ENCODE measurements at places on chromosomes 6 and 20.

GRCh38 chr6:1633366-1634021 is 23.8 kb downstream of the FOXC1 start:
- DNase-seq: no peak

GRCh38 chr20:64006490-64006889 is 25.6 kb downstream of the PRPF6 start:
- no peak for DNase-seq

GRCh38 chr6:110615722-110616121 is 139.3 kb upstream of the SLC22A16 start:
- no peak for DNase-seq

DNA sequence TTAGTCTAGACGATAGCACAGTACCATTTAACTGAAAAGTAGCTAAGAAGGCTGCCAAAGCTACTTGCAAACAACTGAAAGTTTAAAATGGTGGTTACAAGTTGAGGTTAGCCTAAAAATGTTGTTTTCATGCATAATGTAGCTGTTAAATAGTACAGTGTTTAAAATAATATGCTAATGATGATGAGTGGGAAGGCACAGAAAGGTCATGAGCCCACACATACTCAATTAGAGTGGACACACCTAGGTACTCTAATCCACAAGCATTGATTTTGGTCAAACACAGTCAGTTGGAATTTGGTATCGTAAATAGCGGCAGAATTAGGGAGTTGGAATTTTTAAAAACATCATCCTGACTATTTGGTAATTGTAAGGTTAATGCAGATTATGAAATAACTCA is 7.0 kb downstream of the TXLNB start:
- no peak for DNase-seq

DNA sequence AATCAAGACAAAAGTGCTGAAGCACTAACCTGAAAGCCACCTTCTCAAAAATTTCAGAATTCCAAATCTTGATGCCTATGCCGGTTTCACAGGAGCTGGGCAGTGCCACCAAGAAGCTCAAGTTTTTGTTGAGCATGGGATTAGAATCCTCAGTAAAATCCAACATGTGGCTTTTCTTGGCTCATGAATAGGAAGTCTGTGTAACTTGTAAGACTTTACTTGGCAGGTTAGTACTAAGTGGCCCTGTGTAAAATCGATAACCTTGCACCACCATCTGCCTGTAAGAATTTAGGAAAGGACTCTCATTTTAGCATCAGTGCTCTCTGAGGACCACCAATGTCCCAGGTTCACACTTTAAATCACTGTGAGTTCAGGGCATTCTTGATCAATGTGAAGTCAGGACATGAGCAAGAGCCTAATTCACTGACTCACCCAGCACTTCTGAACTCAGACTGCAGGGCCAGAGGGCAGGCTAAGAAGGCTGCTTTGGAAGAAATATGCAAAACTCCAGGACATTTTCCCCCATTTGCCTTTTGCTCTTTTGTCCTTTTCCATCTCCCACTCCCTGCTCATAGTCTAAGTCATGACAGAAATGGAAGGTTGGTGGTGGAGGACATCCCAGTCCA is 113.2 kb downstream of the EDN1 start:
- no peak for DNase-seq

DNA sequence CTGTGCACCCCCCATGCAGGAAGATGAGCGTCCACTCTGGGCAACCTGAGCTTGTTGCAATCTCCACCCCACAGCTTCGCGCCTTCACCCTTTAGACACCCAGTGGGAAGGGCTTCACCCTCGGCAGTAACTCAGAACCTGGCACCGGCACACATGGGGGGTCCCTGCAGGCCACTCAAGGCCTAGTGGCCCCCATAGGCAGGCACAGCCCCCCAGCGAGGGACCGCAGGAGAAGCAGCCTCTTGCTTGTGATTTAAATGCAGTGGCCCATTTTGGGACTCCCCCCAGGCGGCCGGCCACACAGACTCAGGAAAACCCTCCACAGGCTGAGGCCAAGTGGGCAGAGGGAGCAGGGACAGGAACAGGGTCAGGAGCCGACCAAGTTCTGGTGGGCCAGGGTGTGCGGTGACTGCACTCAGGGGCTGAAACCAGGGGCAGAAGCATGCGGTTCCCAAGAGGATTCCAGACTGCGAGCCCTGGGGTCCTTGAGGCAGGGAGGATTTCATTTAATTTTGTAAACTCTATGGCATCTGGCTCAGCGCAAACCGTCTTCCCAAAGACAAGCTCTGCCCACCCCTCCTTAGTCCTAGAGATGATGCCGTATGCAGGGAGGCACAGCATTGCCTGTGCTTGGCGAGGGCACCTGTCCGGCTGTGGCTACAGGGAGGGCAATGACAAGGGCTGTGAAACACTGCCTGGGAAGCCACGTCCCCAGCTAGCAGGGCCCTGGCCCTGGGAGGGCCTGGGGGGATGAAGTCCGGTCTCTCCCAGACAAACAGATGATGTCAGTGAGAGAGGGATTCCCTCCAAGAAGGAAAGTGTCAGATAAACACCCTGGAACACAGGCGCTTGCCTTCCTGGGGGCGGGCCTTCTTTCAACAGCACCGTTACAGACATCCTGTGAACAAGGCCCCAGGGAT is 52.9 kb upstream of the GPR31 start:
- DNase-seq: no peak

DNA sequence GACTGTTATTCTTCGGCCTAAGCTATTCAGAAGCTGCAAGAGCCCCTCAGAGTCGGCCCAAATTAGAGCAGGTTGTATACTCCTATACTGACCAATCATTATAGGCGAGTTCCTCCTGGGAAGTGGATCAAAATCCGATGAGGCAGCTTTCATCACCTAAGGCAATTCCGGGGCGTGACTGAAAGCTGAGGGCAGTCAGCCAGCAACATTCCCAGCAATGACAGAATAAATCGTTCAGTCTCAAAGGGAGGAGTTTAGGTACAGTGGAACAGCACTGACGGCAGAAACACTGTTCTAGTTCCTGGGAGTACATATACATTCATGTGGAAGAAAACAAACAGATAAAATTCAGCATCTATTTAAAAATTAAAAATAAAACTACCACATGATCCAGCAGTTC is 10.8 kb downstream of the HLA-DQB2 start:
- no peak for DNase-seq

- DNase-seq: no peak
Measured at GRCh38 chr6:40689185-40689584, 102.0 kb upstream of the LRFN2 start.

DNA sequence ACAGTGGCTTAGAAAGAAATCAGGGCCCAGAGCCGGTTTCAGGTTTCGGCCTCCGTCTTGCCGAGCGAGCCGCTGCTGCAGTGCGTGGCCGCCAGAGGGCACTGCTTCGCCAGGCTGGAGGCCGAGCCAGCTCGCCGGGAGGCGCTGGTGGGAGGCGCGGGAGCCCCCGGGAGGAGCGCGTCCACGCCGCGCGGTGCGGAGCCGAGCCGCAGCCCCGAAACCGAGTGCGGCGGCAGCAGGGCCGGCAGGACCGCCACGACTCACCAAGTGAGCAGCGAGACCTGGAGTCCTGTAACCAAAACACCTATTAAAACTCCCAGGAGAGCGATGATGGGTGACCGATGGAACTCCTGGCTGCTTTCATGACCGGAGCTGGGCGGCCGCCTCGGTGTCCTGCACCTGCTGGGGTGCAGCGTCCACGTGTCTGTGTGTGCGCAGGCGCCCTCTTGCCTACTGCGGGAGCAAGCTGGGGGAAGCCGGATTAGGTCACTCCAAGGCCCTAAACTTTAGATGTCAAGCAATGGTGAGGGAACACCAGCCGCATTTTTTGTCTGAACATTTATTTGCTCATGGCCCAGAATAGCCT is 186.9 kb upstream of the UST start:
- DNase-seq: peak; percentile 17

DNA sequence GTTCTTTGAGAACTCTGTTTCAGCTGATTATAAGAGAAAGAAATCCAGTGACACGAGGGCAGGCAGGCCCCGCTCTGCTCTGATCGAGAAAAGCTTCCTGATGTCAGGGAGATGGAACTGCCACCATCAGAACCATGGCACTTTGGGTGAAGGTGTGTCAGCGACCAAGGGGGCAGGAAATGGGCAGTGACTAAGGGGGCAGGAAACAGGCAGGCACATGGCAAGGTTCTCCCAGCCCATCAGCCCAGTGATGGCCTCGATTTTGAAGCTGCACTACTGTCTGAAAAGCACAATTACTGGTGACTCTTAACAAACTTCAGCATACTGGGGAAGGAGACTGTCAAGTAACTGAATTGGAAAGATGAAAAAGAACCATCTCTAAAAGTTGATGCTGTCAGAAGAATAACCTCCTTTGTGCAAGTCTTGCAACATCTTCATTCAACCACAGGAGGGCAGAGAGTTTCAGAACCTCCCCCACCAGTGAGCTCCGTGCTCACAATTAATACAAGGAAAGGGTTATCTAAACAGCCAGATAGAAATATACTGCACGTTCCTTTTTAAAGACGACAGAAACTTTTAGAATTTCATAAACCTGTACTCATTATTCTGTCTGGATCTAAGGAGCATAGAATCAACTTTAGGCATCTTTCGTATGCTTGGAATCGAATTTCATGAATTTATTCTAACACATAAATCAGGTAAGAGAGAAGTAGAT is 39.1 kb downstream of the TMX4 start:
- no peak for DNase-seq

DNA sequence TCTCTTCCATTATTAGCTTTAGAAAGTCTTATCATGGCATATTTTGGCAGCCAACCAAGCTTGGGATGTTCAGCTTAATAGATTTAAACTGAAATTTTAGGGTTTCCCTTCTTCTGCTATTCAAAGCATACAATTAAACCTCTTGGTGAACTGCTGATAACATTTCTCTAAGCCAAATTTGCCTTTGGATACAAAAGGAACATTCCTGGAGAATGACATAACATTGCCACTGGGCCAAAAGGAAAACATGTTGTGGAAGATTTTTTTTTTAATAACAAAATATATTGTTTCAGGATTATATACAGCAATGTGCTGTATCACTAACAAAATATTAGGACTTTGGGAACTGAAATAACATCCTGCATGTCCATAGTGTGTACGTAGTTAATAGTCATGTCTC is 215.1 kb upstream of the TBX18 start:
- no peak for DNase-seq

DNA sequence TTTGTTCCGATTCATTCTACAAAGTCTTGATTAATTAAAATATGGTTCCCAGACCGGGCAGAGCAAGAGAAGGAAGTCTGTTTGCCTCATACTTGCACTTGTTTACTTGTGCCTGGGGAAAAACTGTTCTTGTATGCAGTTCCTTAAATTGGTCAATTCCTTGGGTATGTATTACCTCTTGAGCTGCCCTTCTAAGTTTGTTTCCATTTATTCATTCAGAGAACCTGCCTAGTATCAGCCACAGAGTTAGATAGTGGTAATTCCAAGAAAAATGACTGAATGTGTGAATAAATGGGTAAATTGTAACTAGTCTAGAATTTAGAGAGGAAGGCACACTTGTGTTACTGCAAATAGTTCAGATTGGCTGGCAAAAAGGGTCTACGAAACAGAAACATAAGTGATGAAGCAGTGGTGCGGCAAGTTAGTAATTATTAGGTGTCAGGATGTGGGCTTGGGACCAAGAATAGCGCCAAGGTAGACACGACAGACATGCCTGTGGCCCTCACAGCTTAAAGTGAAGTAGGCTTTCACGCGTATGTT is 525 bp upstream of the MAK start:
- DNase-seq: no peak

DNA sequence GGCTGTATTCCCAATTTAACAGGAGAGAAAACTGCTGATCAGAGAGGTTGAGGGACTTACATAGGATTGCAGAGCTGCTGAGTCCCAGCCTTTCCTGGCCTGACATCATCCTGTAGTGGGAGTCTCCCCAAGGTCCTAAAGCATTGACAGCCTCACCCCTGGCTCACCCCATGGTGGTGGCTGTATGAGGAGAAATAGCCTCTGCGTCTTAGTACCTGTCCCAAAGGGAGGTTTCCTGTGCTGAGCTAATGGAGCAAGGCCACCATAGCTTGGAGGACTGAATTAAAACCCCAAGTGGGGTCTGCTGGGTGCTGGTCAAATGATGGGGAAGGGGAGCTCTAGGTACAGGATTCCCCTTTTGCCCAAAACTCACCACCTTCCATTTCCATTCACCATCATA is 525.1 kb downstream of the CDH26 start:
- no peak for DNase-seq

GRCh38 chr6:144714021-144714712 is 429.0 kb downstream of the UTRN start:
- DNase-seq: no peak

DNA sequence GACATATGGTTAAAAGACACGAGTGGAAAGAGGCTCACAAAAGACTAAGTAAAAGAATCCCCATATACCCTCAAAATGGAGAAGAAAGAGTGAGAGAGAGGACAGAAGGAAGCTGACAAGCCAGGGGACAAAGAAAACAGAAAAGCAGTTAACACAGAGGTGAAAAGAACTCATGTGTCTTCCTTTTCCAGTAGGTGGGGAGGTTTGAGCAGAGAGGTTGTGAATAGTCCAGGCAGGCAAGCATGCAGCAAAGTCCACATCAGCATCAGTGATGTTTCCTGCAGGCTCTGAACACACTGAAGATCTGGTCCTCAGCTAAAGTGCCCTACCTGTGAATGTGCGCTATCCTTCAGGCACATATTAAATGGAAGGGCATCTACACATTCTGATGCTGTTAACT is 196.5 kb upstream of the IRAK1BP1 start:
- DNase-seq: no peak

DNA sequence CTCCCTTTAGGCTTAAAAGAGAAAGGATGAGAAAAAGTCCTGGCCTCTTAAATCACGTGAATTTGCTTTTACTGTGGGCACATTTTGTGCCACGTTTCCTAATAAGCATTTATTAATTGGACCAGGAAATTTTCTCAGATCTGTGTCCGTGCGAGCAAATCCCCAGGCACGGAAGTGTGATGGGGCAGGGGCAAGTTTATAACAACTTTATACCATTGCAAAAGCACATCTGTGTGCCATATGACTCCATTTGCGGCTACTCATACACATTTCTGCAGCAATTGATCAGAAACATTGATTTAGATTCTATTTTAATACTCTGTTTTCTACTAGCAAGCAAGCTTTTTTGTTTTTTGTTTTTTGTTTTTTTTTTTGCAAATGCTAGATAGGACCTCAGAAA is 373.2 kb downstream of the TAF4 start:
- DNase-seq: no peak

DNA sequence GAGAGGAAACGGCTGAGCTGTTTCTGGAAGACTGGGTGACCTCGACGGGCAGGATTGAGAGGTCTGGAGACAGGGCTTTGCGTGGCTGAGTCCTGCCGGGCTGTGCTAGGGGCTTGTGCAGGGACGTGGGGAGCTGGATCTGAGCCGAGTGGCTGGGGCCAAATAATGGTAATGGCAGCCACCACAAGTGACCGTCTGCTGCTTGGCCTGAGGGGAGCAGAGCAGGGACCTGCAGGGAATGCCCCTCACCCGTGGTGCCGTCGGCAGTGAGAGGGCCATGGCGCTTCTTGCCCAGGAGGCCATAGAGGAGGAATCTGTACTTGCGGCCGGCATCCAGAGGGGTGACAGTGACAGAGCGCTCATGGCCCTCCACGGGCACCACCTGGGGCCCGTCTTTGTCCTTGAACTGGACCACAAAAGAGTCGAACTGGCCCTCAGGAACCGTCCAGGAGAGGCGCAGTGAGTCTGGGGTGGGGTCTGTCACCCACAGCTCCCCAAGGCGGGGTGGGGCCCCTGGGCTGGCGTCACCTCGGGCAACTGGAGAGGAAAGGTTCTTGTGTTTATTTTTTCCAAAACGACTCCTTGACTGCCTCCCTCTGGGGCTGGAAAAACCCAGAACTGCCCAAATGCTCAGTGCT is 31.8 kb downstream of the CYP21A2 start:
- no peak for DNase-seq

Measured in NCI-H524 treated with DMSO at 0.1 percent for 48 hours (cell line).